ENCODE measurements at places on chromosomes 6 and 20. TPM values are rescaled to one million over a fixed set of nuclear protein-coding genes. Genes with fewer than 3 reads are reported as not detected.

- no peak for DNase-seq
Observed at GRCh38 chr6:11854408-11855165, 76.0 kb upstream of the ADTRP start.

GRCh38 chr6:108608453-108609275, 47.9 kb downstream of the FOXO3 start:
- no peak for DNase-seq

- no peak for DNase-seq
Observed at GRCh38 chr6:43184268-43184985, 2.4 kb downstream of the CUL9 start.

The RAET1G gene
- total RNA-seq = not detected

Measured in G401 (cell line).